Activated CD4-positive, alpha-beta T cell treated with anti-CD3 and anti-CD28 coated beads for 24 hours (primary cell): ENCODE measurements at places on chromosomes 6 and 20.

- no peak for DNase-seq
These were observed 1.6 kb upstream of the THBD start for GRCh38 chr20:23050847-23051627.

GRCh38 chr6:107931894-107932293 is 26.1 kb downstream of the SEC63 start:
- DNase-seq: no peak

DNA sequence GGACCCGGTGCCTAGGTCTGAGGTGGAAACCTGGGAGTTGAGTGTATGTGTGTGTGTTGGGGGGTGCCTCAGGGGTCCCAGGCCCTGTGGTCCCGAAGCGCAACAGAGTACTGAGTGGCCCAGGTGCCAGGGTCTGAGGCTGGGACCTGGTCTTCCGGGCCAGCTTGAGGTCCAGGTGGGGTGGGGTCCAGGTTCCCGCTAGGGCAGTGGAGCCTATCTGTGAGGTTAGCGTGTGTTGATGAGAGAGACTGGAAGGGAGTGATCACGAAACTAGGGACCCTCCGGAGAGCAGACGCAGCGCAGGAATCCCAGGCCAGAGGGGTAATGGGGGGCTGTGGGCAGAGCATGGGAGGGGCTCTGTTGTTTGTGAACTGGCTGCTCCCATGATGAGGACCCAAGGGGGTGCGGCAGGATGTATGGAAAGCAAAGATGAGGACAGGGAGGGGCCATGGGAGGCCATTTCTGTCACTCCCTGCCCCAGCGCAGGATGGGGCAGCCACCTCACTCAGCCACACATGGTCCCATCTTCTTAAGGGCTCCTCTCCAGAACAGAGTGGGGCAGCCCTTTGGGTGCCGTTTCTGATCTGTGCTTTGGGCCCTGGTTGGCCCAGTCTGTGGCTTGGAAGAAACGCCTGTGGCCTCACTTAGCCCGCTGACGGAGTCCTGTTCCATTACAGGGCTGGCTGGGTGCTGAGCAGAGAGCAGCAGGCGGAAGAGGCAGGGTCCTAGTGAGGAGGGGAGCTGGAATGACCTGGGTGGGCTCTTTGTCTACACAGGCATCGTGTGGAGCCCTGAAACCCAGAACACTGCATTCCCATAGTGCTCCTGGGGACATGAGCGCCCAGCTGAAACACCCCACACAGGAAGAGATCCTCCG is 872 bp downstream of the HSPA12B start:
- DNase-seq: no peak

- DNase-seq: no peak
These were observed 37.0 kb upstream of the MCUR1 start for GRCh38 chr6:13851330-13851729.

GRCh38 chr6:131602781-131603312 is 25.2 kb downstream of the MED23 start:
- no peak for DNase-seq

GRCh38 chr6:147262946-147263345 is 58.7 kb downstream of the STXBP5 start:
- DNase-seq: no peak

GRCh38 chr6:63530991-63531390 is 41.3 kb upstream of the LOC128125822 start:
- no peak for DNase-seq

GRCh38 chr6:76275746-76276145 is 203.3 kb upstream of the IMPG1 start:
- no peak for DNase-seq

DNA sequence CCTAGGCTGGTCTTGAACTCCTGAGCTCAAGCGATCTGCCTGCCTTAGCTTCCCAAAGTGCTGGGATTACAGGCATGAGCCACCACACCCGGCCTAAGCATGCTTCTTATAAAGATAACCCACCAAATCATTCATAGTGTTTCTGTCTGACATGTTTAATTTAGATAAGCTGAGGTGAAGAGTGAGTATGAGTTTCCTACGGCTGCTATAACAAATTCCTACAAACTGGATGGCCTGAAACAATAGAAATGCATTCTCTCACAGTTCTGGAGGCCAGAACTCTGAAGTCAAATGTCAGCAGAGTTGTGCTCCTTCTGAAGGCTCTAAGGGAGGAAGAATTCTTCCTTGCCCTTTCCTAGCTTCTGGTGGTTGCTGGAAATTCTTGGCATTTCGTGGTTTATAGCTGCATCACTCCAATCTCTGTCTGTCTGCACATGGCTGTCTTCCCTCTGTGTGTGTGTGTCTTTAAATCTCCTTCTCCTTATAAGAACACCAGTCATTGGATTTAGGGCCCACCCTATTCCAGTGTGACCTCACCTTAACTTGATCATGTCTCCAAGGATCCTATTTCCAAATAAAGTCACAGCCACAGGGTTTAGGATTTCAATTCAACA is 29.9 kb downstream of the MAPK13 start:
- no peak for DNase-seq

DNA sequence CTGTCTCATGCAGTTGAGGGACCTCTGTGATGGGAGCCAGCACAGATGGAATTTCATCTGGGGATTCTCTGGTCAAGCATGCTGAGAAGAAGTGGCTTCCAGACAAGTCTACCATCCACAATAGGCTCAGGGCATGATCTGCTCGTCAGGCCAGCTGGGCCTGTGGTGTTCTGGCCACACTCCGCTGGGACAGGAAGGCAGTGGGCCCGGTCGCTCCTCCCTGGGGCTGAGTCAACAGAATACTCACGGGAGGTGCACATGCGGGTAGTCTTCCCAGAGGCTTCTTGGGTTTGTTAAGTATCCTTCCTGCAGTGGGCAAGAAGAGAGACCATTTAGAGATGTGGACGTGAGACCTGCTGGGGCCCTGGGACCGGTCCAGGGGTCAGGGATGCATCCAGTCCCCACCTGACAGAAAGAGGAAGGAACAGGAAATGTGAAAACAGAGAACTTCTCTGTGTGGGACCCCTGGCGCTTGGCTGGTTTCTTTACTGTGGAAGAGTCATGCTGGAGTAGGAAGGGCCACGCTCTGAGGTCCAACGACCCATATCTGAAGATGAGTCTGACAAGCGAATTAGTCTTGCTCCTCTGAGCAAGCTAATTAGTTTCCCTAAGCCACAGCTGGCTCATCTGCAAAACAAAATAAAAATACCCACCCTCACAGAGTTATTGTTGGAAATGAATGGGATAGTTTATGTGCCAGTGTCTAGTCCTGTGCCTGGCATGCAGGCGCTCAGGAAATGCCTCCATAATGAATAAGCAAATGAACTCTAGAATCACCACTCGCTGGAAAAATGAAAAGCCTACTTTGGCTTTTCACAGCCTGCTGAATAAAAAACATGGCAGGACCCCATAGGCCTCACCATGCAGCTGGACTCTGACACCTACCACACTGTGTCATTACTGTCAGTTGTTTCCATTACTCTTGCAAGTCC is 67.3 kb downstream of the TRAM2 start:
- no peak for DNase-seq

- DNase-seq: no peak
These were observed 16.8 kb upstream of the CHRNA4 start for GRCh38 chr20:63377951-63378381.

DNA sequence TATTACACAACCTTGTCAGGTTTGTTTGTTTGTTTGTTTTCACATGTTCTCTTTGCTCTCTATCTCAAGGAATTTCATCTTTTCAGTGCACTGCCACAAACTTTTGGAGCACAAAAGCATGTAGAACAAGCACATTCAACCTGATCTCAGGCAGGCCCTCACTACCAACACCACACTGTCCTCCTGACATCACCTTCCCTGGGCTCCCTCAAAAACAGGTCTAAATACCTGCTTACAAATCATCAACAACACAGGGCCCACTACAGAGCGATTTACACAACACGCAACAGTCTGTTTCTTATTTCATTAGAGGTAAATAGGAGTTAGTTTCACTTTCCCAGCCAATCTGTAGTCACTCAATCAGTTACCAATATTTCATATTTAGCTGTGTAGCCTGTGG is 241.4 kb downstream of the EPHA7 start:
- DNase-seq: no peak

- DNase-seq: no peak
These were observed 22.8 kb upstream of the PCMTD2 start for GRCh38 chr20:64232794-64233193.

- no peak for DNase-seq
These were observed 17.5 kb downstream of the RBM38 start for GRCh38 chr20:57408536-57409233.

DNA sequence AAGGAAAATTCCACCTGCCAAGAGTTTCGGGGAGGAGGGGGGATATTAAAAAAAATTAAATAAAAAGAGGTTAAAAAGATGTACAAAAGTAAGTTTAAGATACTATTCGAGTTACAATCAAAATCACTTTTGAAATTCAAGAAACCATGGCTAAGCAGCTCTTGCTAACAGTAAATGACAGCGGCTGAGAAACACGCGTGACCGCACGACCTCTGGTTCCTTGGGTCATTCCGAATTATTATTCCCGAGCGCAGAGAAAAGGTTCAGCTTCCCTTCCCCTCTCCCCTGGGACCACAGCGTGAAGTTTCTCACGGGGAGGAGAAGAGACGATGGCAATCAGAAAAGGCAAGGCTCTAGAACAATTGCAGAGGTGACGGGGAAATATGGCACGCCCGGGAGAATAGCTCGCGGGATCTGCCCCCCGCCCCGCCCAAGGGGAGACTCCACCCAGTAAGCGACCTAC is 496 bp downstream of the TMEM242 start:
- DNase-seq: peak; percentile 69

DNA sequence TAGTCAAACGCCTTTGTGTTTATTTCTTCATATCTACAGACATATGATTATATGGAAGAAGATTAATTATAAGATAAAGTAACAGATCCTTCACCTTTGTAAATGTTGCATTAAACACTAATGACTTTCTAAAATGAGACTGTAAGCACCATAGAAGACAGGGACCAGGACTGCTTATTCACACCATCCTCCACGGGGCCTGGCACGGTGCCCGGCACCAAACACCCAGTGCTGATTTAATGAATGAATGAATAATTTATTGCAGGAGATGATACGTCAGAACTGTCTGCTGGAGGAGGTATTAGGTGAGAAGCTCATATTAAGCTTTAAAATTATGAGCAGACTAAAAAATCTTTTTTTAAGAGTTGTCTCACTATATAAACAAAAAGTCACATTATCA is 88.3 kb downstream of the SLX4IP start:
- no peak for DNase-seq

DNA sequence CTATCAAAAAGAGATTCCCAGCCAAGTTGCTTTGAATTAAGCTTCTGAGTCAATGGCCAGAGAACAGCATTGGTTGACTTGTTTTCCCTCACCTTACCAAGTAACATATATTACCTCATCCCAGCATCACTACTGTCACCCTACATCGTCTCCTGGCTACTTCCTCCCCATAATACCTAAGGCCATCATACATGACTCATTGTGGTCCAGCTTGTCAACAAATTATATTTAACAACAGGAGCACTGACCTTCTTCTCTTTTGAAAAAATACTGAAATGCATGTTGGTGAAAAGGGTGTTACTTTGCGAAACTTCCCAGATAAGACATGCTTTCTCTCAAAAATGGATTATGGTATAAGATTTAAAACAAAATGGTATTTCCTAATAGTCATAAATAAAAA is 106.9 kb downstream of the TBX18 start:
- no peak for DNase-seq

GRCh38 chr6:53441761-53442160 is 93.0 kb upstream of the ELOVL5 start:
- DNase-seq: no peak

- DNase-seq: no peak
These were observed 88.9 kb downstream of the PHIP start for GRCh38 chr6:78989191-78989590.

- DNase-seq: no peak
These were observed 9.4 kb downstream of the SERPINB6 start for GRCh38 chr6:2962004-2962403.
